Activated CD4-positive, alpha-beta T cell treated with anti-CD3 and anti-CD28 coated beads, Interleukin-2, amount 50 U/mL, for 4 hours (primary cell): ENCODE measurements at places on chromosomes 1 and 21.

DNA sequence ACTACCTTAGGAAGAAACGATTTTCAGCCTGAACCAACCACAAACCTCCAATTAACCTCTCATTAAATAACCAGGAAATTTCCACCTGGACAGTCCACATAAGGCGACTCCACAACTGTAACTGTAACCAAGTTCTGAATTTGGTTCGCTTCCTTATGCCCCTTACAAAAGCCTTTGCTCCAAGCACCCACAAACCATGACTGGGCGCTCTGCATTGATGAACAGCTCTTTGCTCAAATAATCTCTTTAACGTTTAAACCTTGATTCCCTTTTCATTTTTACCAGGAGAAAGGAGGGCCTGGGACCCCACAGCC, 38.2 kb upstream of the ZNF124 start:
- DNase-seq, result no peak

GRCh38 chr1:15176898-15177665, 23.5 kb downstream of the TMEM51 start:
- no peak for DNase-seq

DNA sequence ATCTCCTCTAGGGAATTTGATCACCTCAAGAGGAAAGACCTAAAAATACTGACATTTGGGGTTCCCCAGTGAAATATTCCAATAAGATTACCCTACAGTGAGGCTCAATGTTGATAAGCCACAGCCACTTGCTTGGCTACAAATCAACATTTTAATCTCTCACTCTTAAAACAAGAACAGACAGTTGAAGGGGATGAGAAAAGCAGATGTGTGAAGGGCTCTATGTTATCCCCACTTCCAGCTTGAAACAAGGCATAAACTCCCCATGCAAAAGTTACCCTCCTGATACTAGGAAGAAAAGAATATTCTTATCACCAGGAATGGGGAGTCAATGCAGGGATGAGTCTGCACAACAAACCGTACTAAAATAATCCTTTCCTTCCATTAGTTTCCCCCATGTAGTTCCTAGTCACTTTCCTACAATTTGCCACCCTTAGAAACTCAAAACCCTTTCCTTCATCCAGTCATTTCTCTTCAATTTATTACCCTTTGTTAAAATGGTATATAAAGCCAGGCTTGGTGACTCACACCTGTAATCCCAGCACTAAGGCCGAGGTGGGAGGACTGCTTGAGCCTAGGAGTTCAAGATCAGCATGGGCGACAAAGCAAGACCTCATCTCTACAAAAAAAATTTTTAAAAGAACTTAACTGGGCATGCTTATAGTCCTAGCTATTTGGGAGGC, 29.5 kb downstream of the LPGAT1 start:
- no peak for DNase-seq

DNA sequence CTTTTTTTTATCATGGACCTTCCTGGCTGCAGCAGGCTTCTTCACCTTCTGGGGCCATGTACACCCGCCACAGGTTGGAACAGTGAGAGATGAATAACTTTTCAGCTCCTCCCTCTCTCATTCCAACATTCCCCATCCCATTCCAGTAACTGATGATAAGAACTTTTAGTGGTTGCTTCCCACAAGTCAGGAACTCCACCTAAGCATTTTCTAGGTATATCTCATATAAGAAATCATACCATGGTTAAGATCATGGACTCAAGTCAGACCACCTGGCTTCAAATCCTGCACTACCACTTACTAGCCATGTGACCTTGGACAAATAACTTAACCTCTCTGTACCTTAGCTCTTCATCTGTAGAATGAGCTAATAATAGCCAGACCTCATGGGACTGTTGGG, 42.5 kb upstream of the RGS8 start:
- no peak for DNase-seq

- no peak for DNase-seq
Measured at GRCh38 chr1:29518183-29518835, 282.0 kb downstream of the PTPRU start.

- DNase-seq, result no peak
Measured at GRCh38 chr21:34882719-34883131, 166.4 kb downstream of the RUNX1 start.

- no peak for DNase-seq
Measured at GRCh38 chr21:32702702-32703101, 25.1 kb downstream of the SYNJ1 start.

DNA sequence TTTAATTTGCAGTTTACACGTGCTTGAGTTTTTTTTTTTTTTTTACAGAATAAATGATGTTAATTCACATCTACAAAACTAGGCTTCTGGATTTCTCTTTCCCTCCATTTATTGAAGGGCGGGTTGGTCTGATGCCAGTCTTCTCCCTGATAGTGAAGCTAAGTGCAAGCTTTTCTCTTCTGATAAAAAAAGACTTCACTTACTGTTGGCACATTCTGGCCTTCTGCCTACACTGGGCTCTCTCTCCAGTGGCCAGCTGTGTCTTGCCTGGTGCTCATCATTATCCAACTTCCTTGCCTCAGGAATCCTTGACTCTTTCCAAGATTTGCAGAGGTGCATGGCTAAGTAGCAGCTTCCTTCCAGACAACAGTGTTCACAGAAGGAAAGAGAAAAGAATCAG, 7.6 kb upstream of the RAP1A start:
- DNase-seq, result no peak

DNA sequence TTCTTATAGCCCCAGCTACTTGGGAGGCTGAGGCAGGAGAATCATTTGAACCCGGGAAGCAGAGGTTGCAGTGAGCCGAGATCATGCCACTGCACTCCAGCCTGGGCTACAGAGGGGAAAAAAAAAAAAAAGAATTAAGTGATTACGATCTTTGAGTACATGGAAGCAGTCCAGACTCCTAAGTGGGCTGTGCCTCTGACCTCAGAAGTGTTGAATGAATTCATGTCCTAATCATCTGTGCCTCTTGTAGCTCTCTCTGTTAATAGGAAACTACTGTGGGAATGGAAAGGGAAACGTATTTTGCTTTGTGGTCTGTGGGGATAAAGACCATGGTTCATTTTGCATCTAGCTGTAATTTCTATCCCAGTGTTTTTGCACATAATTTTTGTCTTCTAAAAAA, 8.4 kb upstream of the IVNS1ABP start:
- DNase-seq, result no peak
